ENCODE measurements at places on chromosomes 1 and 21.

DNA sequence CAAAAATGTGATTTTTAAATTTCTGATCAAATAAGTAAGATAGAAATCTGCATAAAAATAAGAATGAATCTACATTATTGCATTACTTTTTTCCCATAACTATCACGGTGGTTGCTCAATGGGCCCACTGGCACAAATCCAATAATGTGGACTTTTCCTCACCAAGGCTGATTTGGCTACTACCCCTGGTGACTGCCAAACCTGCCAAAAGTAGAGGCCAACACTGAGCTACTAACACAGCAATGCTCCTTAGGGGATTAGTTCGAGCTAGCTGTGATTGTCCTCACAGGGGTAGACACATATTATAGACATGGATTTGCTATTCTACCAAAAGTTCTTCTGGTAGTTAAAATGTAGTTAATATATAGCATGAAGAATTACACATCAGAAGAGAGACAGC lies 107.7 kb upstream of the ZNHIT6 start:
- DNase-seq: no peak

- DNase-seq: no peak
Observed at GRCh38 chr1:27669876-27670275, 2.1 kb downstream of the IFI6 start.

DNA sequence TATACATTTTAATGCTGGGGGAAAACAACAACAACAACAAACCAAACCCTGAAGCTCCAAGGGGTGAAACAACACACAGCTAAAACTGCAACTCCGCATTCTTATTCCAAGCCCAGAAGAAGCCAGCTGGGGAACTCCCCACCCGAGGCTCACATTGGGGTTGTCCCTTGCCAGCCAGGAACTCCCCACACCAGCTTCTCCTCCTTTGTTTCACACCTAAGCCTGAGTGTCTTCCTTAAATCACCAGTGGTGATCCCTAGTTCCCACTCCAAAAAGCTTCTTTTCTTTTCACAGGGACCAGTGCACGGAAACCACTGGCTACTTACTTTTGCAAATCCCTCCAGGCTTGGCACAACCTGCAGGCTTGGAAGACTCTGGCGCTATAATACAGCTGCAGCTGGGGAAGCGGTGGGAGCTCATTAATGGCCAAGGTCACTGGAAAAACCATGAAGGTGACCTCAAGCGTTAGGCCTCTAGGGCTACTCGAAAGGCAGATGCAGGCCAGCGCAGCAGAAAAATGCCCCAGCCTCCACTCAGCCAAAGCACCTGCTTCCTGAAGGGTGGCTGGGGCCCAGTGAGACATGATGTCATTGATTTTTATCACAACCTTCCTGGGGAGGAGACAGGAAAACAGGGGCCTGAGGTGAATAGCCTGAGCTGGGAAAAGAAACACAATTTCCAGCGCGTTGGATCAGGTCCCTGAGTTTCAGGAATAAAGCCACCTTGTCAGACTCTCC lies 40.1 kb downstream of the TLR5 start:
- no peak for DNase-seq

DNA sequence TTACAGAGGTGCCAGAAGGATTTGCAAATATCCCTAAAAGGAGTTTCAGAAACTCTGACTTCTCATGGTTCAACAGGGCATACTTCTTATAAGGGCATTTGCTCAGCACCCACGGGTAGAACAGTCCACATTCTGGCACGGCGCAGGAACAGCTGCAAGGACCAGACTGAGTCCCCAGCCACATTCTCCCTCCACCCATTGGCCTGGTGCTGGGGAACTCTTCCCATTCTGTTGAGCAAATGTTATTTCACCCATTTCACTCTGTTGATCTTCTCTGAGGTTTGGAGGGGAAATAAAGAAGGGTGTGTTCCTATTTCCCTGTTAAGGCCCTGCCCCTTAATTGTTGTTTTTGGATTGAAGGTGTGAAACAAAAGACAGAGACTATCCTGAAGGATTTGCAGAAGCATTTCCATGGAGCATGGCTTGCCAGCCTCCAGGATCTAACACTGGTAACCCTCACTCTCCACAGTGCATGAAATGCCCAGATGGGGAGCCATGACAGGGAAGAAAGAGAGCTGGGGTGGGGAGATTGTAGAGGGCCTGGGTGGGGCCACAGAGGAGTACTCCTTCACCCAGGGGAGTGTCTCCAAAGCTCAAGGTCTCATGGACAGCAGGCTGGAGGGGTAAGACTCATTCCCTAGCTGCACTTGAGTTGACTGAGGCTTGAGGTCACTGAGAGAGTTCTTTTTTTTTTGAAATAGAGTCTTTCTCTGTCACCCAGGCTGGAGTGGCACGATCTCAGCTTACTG lies 35.0 kb downstream of the INAVA start:
- DNase-seq: no peak

GRCh38 chr1:208807446-208808127 lies 563.4 kb upstream of the PLXNA2 start:
- DNase-seq: no peak

DNA sequence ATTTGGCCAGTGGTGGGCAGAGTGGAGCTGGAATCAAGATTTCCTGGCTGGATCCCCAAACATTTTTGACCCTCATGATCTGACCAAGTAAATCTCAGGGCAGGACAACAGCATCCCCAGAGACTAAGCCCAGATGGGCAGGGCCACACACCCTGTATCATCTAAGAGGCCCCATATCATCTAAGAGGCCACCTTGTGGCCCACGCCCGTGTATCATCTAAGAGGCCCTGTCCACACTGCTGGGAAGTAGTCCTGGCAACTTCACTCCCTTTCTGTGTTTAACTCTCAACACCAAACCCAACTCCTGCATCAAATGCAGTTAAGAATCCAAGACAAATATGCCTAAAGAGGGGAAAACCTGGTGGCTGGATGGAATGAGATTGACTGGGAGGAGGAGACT lies 81.6 kb upstream of the SSX2IP start:
- DNase-seq: no peak

DNA sequence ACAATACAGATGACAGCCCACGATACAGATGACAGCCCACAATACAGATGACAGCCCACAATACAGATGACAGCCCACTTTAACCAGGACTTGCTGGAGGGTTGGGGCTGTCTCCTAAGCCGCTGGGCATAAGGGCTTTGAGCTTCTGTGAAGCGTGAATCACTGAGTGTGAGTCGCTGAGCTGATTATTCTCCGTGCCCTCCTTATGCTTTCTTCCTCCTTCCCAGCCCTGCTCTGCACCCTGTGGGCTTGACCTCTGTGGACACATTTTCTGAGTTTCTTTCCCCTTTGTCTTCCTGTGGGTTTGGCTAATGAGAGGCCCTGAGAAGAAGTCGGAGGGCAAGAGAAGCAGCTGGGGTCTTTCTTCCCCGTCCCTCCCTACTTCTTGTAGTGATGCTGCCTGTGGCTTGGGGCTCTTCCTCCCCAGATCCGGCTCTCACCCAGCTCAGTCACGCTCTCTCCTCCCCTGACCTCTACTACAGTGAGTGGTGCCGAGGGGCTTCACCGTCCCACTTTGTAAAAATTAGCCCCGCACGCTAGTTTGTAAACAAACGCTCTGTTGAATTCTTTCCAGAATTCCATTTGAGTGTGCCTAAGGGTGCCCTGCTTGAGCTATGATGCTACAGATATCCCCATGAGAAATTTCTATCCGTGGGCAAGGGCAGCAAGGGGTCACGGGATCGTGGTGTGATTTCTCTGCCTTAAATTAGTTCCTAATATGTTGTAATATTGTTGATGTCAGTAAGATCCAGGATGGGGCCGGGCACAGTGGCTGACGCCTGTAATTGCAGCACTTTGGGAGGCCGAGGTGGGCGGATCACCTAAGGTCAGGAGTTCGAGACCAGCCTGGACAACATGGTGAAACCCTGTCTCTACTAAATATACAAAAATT lies 46.4 kb upstream of the SOD1 start:
- DNase-seq: no peak

DNA sequence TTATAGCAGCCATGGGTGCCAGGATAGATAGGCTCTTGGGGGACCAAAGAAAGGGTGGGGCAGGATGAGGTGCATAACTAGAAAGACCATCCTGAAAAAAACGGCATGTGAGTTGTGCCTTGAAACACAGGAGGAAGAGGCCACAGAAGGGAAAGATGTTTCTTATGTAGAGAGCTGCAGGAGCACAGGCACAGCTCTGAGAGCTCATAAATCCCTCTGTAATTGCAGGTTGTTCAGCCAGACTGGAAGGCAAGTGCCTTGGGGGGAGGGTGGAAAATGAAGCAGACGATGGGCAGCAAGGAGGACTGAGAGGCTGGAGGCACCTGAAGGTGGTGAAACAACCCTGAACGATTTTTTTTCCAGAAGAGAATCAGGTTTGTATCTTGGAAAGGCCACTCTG lies 170.7 kb downstream of the NR5A2 start:
- DNase-seq: no peak

DNA sequence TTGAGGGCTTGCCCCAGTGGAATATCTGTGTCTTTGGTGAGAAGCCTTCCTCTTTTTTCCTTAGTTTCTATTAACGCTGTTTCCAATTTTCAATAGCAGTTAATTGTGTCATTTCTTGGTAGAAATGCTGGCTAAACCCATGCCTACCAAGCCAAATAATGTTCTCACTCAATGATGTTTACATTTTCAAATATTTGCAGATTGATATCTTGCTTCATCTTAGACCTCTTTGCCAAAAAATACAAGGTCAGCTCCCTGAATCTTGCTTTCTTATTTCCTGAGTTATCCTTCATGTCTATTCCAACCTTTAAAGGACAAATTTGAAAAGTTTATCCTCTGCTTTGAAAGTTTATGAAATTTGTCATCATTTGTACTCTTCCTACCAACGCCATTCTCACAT lies 5.1 kb downstream of the KCNJ15 start:
- DNase-seq: no peak

Data from stimulated activated CD8-positive, alpha-beta memory T cell treated with anti-CD3 and anti-CD28 coated beads, Interleukin-4, amount 100 ng/mL, for 1 hour (primary cell).